ENCODE measurements at places on chromosomes 1 and 21. TPM values are rescaled to one million over a fixed set of nuclear protein-coding genes. Genes with fewer than 3 reads are reported as not detected.

DNA sequence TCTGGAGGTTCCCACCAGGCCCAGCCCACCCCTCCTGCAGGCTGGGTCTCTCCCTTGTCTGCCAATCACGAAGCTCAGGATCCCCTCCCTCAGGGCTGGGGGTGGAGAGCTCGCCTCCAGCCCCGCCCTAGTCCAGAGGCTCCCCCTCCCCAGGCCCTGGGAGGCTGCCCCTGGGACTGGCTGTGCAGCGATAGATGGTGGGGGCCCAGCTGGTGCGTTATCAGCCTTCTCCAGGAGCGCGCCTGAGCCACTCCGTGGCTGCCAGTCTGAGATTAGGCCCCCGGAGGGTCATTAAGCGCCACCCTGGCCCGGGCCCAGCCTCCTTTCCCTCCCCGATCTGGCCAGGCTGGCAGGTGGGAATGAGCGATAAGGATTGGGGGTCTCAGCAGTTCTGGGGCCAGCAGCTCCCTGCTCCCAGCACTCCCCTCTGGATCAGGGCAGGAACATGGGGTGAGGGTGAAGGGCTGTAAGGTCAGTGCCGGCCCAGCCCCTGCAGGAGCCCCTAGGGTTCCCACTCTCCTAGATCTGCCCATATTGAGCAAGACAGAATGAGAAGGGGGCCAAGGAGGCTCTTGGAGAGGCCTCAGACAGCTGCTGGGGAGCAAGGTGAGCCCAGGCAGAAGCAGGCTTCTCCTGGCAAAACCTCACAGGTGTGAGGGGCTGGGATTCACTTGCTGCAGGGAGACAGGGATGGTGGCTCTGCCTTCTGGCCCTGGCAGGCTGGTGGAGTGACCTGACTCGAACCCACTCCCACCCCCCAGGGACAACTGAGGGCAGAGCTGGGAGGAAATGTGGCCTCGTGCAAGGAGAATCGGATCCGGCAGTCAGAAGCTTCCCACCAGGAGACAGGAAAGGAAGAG, 8.5 kb downstream of the PDZK1IP1 start:
- H3K4me1 ChIP-seq, result peaks cover 12% of the 10 kb centered on the region
- no peak for DNase-seq
- no peaks in the 10 kb centered on the region for H3K36me3 ChIP-seq
- H3K27ac ChIP-seq, result no peak overlapping the region
- peaks cover 20% of the 10 kb centered on the region for H3K27me3 ChIP-seq

DNA sequence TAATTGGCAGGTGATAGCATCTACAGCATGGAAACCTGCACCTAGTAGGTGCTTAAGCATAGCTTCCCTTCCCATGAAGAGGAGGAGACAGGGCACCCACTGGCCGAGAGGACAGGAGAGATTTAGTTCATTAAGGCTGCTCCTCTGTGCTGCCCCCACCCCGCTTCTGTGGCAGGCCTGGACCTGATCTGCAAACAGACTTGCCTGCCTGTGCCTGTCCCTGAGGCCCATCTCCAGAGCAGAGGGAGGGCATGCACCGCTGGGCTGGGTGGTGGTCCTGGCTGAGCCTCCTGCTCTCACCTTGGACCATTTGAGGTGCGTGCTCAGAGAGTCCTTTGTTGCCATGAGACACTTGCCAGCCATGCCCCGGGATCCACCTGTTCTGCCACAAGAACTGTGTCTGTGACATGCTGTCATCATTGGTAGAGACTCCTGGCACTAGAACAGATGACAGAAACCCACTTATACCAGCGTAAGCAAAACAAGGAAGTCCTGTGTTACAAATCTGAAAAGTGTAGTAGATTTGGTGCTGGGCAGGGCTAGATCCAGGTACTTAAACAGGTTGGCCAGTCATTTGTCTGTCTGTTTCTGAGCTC, 55.6 kb downstream of the PTPRF start:
- peaks cover 10% of the 10 kb centered on the region for H3K4me1 ChIP-seq
- DNase-seq, result no peak
- no peaks in the 10 kb centered on the region for H3K27me3 ChIP-seq
- H3K4me3 ChIP-seq, result no peak overlapping the region

GRCh38 chr1:2406451-2407041, 5.8 kb downstream of the PEX10 start:
- no peak overlapping the region for H3K4me3 ChIP-seq
- no peak for DNase-seq
- H3K27ac ChIP-seq, result no peak overlapping the region

GRCh38 chr21:34535886-34536285, 23.9 kb upstream of the KCNE1 start:
- H3K4me1 ChIP-seq, result peaks cover 4% of the 10 kb centered on the region
- H3K27me3 ChIP-seq, result no peaks in the 10 kb centered on the region
- no peak for DNase-seq
- no peaks in the 10 kb centered on the region for H3K36me3 ChIP-seq

GRCh38 chr1:181152892-181153633, 64.6 kb downstream of the IER5 start:
- H3K4me3 ChIP-seq, result no peak overlapping the region
- H3K27me3 ChIP-seq, result peaks cover 21% of the 10 kb centered on the region
- H3K36me3 ChIP-seq, result peaks cover 6% of the 10 kb centered on the region
- no peak for DNase-seq
- no peak overlapping the region for H3K27ac ChIP-seq
- peaks cover 38% of the 10 kb centered on the region for H3K4me1 ChIP-seq

Gene AADACL3
- total RNA-seq, result not detected

Gene NBPF20
- 1.4 TPM for total RNA-seq

Gene TMEM51
- 0.57 TPM for total RNA-seq

Gene TFF1
- not detected for total RNA-seq

All from activated naive CD8-positive, alpha-beta T cell treated with anti-CD3 and anti-CD28 coated beads, Interleukin-2, amount 10 ng/mL, durations not matched to agents 7 days and 5 days (primary cell).